ENCODE measurements at places on chromosomes 2 and 18.

- peak; percentile 23 for DNase-seq
Measured at GRCh38 chr2:102839668-102840388, 78.0 kb downstream of the TMEM182 start.

- DNase-seq, result no peak
Measured at GRCh38 chr2:238502956-238503791, 76.4 kb downstream of the ASB1 start.

DNA sequence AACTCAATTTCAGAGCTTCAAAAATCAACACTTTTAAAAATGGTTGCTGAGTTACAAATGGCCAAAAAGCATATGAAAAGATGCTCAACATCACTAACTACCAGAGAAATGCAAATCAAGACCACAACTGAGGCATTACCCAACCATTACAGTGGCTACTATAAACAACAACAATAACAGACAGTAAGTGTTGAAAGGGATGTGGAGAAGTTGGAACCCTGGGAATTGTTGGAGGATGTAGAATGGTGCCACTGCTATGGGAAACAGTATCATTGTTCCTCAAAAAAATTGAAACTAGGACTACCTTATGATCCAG, 173.3 kb upstream of the SPRED2 start:
- no peak for DNase-seq

DNA sequence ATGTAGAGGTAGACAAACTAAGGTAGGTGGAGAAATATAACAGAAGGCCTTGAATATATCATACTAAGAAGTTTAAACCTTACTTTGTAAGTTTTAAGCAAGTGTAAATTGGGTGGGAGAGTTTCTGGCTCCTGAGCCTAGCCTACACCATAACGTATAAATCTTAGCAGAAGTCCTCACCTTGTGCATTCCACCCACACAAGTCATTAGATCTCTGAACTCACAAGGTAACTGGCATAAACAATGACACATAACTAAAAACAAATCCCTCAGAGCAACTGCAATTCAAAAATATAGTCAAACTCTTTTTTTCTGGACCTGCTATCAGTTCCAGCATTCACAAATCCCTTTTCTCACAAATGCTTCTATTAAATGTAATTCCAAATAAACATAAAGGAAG, 9.4 kb downstream of the REV1 start:
- DNase-seq, result no peak

DNA sequence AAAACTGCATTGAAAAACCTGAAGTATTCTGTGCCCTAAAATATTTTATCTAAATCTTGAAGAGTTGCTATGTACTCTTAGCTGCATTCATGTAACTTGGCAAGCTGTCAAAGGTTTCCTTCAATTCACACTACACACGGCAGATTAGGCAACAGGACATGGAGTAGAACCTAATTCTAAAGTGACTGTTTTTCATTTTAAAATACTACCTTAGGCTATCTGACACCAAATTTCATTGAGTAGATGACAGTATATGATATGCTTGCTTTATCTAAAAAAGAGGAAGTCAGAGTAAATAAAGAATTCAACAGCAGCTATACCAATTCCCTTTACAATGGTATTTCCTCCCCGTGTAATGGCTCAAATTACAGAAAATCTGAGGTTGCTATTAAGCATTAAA, 45.4 kb downstream of the EXOC6B start:
- DNase-seq, result no peak

- DNase-seq, result no peak
Measured at GRCh38 chr18:63603772-63604171, 16.6 kb downstream of the SERPINB13 start.

DNA sequence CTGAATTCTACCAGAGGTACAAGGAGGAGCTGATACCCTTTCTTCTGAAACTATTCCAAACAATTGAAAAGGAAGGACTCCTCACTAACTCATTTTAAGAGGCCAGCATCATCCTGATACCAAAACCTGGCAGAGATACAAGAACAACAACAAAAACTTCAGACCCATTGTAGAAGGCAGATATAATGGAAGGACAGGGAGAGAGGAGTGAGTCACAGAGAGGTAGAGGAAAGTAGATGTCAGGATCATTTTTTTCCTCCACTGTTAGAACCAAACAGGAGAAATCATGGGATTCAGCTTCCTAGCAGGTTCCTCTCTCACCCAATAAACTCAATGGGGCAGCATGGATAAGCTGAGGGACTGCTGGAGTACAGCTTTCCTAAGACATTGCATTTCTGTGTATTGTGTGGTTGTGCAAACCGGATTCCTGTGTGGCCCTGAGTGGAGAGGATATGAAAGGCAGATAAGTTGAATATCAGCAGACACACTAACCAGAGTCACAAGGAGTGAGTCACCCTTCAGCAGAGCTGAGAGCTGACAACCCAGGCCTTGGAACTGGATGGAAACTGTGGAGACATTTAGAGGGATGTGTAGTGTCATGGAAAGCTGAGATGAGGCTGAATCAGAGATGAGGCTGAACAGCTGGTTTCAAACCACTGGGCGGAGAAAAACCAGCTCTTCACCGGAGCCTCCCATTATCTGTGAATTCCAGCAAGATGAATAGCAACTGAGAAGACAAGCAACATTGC, 60.9 kb upstream of the MMADHC start:
- no peak for DNase-seq

All from CD14-positive monocyte (primary cell).